ENCODE measurements at places on chromosomes 2 and 18. TPM values are rescaled to one million over a fixed set of nuclear protein-coding genes. Genes with fewer than 3 reads are reported as not detected.

- no peak overlapping the region for H3K4me3 ChIP-seq
- no peaks in the 10 kb centered on the region for H3K36me3 ChIP-seq
- no peaks in the 10 kb centered on the region for H3K27me3 ChIP-seq
- H3K4me1 ChIP-seq: no peaks in the 10 kb centered on the region
- DNase-seq: no peak
Measured at GRCh38 chr2:154032220-154032619, 160.5 kb downstream of the GALNT13 start.

GRCh38 chr2:137888845-137889244, 75.4 kb upstream of the HNMT start:
- peaks cover 7% of the 10 kb centered on the region for H3K27me3 ChIP-seq
- H3K27ac ChIP-seq: no peak overlapping the region
- no peaks in the 10 kb centered on the region for H3K36me3 ChIP-seq
- H3K4me3 ChIP-seq: no peak overlapping the region
- DNase-seq: no peak

TRPM8 gene
- total RNA-seq: not detected

GRCh38 chr2:18976168-18976961, 382.1 kb downstream of the OSR1 start:
- DNase-seq: peak; percentile 11
- H3K4me3 ChIP-seq: peak overlapping the region; percentile 36
- peak overlapping the region; percentile 76 for H3K27ac ChIP-seq
- no peaks in the 10 kb centered on the region for H3K4me1 ChIP-seq
- H3K36me3 ChIP-seq: no peaks in the 10 kb centered on the region

GRCh38 chr18:61157451-61157850, 175.8 kb upstream of the CDH20 start:
- H3K36me3 ChIP-seq: no peaks in the 10 kb centered on the region
- DNase-seq: no peak
- H3K4me1 ChIP-seq: no peaks in the 10 kb centered on the region
- no peak overlapping the region for H3K4me3 ChIP-seq
- no peaks in the 10 kb centered on the region for H3K27me3 ChIP-seq

DNA sequence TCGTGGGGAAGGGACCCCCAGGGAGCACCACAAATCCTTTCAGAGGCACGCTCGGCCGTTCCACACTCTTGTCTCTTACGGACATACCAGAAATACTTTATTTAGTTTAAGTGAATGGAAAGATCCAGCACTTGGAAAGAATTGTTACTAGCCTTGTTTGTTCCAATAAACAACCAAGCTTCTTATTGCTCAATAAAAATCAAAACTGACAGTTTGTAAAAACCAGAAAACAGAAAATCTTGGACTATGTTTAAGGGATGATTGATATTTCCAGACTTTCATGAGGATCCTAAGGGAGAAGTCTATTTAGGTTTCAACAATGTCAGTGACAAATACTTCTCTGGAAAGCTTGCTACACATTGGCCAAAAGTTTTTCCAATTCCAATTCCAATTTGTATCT, 31.6 kb upstream of the CCBE1 start:
- no peaks in the 10 kb centered on the region for H3K36me3 ChIP-seq
- H3K4me1 ChIP-seq: no peaks in the 10 kb centered on the region
- no peak overlapping the region for H3K27ac ChIP-seq
- DNase-seq: no peak
- H3K4me3 ChIP-seq: no peak overlapping the region

CRYBA2 gene
- not detected for total RNA-seq

- H3K36me3 ChIP-seq: no peaks in the 10 kb centered on the region
- H3K27ac ChIP-seq: no peak overlapping the region
- no peak overlapping the region for H3K4me3 ChIP-seq
- H3K27me3 ChIP-seq: no peaks in the 10 kb centered on the region
Measured at GRCh38 chr2:225938991-225939390, 539.5 kb downstream of the NYAP2 start.

DNA sequence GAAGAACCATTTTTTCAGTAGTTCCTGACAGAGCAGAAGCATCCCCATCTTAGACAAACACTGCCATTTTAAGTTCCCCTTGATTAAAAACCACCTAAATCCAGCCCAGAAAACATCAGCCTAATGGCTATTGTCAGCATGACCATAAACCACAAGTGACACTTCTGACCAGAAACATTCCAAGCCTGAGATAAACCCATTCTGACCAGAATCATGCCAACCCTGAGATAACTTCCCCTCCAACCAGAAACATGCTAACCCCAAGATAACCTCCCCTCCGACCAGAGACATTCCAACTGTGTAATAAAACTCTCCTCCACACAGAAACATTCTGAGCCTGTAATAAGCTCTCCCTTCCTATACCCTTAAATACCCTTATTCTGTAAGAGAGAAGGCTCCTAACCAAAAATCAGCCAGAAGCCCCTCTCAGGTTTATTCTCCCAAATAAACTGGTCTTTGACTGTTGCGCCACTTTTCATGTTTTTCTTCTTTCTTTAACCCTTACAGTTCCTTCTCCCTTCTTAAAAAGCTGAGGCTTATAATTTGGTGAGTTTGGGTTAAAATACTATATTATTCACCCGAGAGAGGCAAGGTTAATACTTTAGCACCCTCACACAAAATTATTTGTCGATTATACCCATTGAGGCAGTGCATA, 149.7 kb downstream of the HNMT start:
- no peaks in the 10 kb centered on the region for H3K36me3 ChIP-seq
- no peaks in the 10 kb centered on the region for H3K27me3 ChIP-seq
- no peak for DNase-seq
- no peak overlapping the region for H3K4me3 ChIP-seq
- H3K4me1 ChIP-seq: no peaks in the 10 kb centered on the region

DNA sequence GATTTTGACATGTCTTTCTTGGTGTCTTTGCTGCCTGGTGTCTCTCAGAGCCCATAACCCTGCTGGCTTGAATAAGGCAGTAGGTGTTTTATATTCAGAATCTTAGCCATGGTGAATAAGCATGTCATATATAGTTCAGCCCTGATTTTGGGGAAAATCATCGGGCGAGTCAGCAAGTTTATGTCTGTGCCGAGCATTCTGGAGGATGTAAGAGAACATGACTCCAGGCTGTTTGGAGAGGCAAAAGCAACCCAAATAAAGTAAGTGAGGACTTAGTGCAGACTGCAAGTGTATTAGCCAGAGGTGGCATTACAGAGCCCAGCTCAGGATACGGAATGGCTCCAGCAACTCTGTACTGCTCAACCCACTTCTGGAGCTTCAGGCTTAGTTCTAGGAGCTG, 50.3 kb downstream of the TCF7L1 start:
- peaks cover 36% of the 10 kb centered on the region for H3K4me1 ChIP-seq
- no peak overlapping the region for H3K27ac ChIP-seq
- H3K4me3 ChIP-seq: no peak overlapping the region
- no peak for DNase-seq
- H3K27me3 ChIP-seq: no peaks in the 10 kb centered on the region

GRCh38 chr2:235575904-235576303, 82.1 kb downstream of the AGAP1 start:
- H3K27ac ChIP-seq: no peak overlapping the region
- no peaks in the 10 kb centered on the region for H3K27me3 ChIP-seq
- H3K36me3 ChIP-seq: no peaks in the 10 kb centered on the region

KLHL41 gene
- 112 TPM for total RNA-seq

GGCX gene
- 20.8 TPM for total RNA-seq

GPR35 gene
- not detected for total RNA-seq

IL1RL1 gene
- total RNA-seq: 6.7 TPM

GRCh38 chr18:52933356-52933755, 593.4 kb downstream of the DCC start:
- no peaks in the 10 kb centered on the region for H3K36me3 ChIP-seq
- H3K27ac ChIP-seq: no peak overlapping the region
- H3K4me1 ChIP-seq: no peaks in the 10 kb centered on the region
- H3K27me3 ChIP-seq: no peaks in the 10 kb centered on the region
- no peak for DNase-seq

NEU2 gene
- total RNA-seq: not detected

DSG1 gene
- 5.6 TPM for total RNA-seq

CD8A gene
- total RNA-seq: 0.52 TPM

DNA sequence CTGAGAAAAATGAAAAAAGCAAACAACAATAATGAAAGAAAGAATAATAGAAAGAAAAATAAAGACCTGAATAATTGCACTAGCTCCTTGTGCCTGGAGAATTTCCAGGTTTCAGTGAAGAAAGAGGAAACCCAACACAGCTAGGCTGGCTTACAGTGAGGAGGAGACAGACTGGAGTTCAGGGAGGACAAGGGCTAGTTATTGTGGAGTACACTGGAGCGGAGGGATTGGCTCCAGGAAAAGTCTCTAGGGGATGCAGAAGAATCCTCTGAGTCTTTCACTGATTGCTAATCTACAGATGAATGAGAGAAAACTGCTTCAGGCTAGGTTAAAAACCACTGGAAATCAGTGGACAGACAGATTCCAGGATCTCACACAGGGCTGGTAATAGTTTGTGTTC, 163.6 kb upstream of the RBMS1 start:
- no peaks in the 10 kb centered on the region for H3K36me3 ChIP-seq
- no peaks in the 10 kb centered on the region for H3K27me3 ChIP-seq
- no peak for DNase-seq
- no peaks in the 10 kb centered on the region for H3K4me1 ChIP-seq
- no peak overlapping the region for H3K27ac ChIP-seq

GRCh38 chr2:228084717-228085116, 96.8 kb downstream of the SPHKAP start:
- no peaks in the 10 kb centered on the region for H3K27me3 ChIP-seq
- no peak for DNase-seq
- H3K4me1 ChIP-seq: no peaks in the 10 kb centered on the region
- H3K36me3 ChIP-seq: no peaks in the 10 kb centered on the region
- no peak overlapping the region for H3K27ac ChIP-seq

- H3K36me3 ChIP-seq: no peaks in the 10 kb centered on the region
- peaks cover 55% of the 10 kb centered on the region for H3K4me1 ChIP-seq
- H3K27me3 ChIP-seq: no peaks in the 10 kb centered on the region
- DNase-seq: no peak
- no peak overlapping the region for H3K4me3 ChIP-seq
Measured at GRCh38 chr2:42903821-42904575, 111.6 kb upstream of the HAAO start.

- no peaks in the 10 kb centered on the region for H3K27me3 ChIP-seq
- H3K4me1 ChIP-seq: peaks cover 13% of the 10 kb centered on the region
- DNase-seq: no peak
- peak overlapping the region; percentile 75 for H3K27ac ChIP-seq
- no peaks in the 10 kb centered on the region for H3K36me3 ChIP-seq
Measured at GRCh38 chr2:188333751-188334524, 42.3 kb downstream of the GULP1 start.

DNA sequence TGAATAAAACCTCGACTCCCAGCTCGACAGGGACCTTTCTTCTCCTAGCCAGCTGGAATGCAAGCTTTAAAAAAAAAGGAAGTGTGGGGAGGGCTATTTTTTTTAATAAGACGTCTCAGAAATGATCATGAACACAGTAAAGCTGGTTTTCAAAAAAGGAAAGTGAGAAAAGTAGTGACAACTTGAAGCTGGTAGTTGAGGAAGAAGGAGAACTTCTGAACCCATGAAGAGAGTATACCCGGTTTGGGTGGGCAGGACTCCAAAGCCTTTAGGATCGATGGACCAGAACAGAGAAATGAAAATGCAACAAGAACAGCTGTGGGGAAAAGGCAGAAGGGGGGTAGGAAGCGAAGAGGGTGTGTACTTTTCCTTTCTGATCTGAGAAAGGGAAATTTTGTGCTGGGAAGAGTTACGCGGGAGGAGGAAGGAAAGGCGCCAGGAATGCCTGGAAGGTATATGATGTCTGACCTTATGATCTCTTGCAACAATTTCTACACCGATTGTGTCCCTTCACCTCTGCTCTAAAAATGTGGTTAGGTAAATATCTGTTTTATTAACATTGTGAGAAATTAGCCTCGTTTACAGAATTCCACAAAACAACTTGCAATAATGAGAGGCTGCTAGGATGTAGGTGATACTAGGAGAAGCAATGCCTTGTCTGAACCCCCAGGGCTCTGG, 22.6 kb upstream of the CYP1B1 start:
- H3K4me3 ChIP-seq: no peak overlapping the region
- H3K36me3 ChIP-seq: no peaks in the 10 kb centered on the region
- DNase-seq: no peak

DNA sequence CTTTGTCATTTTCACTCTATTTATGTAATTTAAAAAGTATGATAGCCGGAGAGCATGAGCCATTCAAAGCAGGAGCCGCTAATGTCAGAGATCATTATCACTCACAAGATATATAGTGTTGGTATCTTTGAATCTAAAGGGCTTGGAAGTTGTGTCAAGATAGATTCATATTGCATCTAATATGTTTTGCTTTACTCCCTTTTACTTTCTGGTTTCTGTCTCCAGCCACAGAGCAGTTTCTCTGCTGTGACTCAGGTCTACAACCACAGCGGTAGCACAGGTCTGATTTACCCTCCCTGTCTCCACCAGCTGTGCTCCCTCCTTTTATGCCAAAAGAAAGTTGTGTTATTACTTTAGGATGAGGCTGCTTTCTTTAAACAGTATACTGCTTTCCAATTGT, 424.0 kb downstream of the ARHGAP15 start:
- H3K4me3 ChIP-seq: no peak overlapping the region
- no peak overlapping the region for H3K27ac ChIP-seq
- no peaks in the 10 kb centered on the region for H3K36me3 ChIP-seq

MTCL1 gene
- total RNA-seq: 5.2 TPM

CNTNAP5 gene
- not detected for total RNA-seq

- no peak overlapping the region for H3K27ac ChIP-seq
- DNase-seq: no peak
- H3K4me3 ChIP-seq: peak overlapping the region; percentile 95
- H3K27me3 ChIP-seq: peaks cover 26% of the 10 kb centered on the region
- H3K4me1 ChIP-seq: peaks cover 56% of the 10 kb centered on the region
Measured at GRCh38 chr2:111119822-111120252, 877 bp upstream of the BCL2L11 start.

CYP26B1 gene
- total RNA-seq: 2.3 TPM

DNA sequence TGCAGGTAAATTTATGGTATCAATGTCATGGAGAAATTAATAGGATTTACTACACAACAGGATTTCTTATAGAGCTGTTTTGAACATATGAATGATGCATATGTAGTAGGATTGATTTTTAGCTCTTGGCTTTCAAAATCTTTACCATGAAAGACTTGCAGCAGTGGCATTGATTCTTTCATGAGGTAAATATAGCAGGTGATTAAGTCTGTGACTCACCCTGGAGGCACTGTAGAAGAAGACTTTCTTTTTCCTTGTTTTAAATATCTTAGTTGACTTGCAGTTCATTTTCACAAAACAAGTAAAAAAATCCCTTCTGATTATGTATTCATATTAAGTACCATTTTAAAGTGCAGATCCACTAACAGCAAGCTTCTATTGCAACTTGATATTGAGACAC, 463.0 kb downstream of the FBXO15 start:
- no peaks in the 10 kb centered on the region for H3K36me3 ChIP-seq
- no peaks in the 10 kb centered on the region for H3K27me3 ChIP-seq
- no peak overlapping the region for H3K4me3 ChIP-seq
- no peak overlapping the region for H3K27ac ChIP-seq
- H3K4me1 ChIP-seq: no peaks in the 10 kb centered on the region

UPP2 gene
- not detected for total RNA-seq

FOXI3 gene
- not detected for total RNA-seq

- no peak overlapping the region for H3K27ac ChIP-seq
- no peak for DNase-seq
- H3K36me3 ChIP-seq: no peaks in the 10 kb centered on the region
- H3K4me1 ChIP-seq: no peaks in the 10 kb centered on the region
- no peaks in the 10 kb centered on the region for H3K27me3 ChIP-seq
Measured at GRCh38 chr2:170579511-170579910, 135.6 kb upstream of the SP5 start.

Measured in heart left ventricle (tissue), 16 donors.